ENCODE measurements at places on chromosomes 11 and 22. TPM values are rescaled to one million over a fixed set of nuclear protein-coding genes. Genes with fewer than 3 reads are reported as not detected.

DNA sequence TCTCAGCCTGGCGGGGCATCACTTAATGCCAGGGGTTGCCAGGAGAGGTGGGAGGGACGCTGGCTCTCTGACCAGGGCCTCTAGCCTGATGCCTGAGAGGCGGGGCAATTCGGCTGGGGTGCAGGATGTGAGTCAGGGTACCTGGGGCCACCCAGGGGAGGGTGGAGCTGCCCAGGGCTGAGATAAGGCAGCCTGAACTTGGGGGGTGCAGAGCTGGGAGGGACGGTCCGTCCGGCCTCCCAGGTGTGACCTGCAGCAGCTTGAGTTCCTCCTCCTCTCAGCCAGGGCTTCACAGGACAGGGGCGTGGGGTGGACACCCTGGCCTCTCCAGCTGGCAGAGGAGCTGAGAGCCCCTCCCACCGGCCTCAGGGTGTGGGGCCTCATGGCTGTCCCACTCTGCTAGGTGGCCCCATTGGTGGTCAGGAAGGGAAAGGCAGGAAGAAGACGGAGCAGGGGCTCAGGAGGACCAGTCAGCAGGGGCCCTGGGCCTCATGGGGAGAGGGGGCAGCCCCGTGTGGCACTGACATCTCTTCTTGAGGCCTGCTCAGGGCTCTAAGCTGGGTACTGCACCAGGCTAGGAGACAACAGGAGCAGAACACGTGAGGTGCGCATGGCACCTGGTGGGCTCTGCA is 942 bp upstream of the RPS6KA4 start:
- H3K27me3 ChIP-seq = peaks cover 10% of the 10 kb centered on the region
- peaks cover 20% of the 10 kb centered on the region for H3K4me1 ChIP-seq
- DNase-seq = no peak
- H3K4me3 ChIP-seq = no peak overlapping the region

CDC42EP1 gene
- 51.2 TPM for total RNA-seq

DNA sequence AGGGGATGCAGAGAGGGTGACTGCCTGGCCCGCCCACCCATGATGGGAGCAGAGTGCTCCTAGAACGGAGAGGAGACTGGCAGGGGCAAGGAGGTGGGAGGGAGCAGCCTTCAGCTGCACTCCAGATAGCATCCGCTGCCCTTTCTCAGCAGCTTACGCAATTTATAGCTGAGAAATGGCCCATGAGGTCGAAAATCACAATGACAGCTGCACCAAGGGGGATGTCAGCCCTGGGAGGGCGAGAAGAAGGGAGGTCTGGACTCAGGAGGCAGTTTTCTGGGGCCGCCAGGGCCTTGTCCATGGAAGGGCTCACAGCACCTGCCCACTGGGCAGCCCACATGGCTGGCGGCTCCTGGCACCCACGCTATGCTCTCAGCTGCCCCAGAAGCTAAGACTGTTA is 17.6 kb upstream of the MOB2 start:
- no peak for DNase-seq
- H3K4me3 ChIP-seq = no peak overlapping the region
- no peak overlapping the region for H3K27ac ChIP-seq

GRCh38 chr11:131875611-131876010 is 505.2 kb downstream of the NTM start:
- H3K4me3 ChIP-seq = no peak overlapping the region
- no peak for DNase-seq
- peaks cover 2% of the 10 kb centered on the region for H3K27me3 ChIP-seq
- H3K27ac ChIP-seq = no peak overlapping the region
- no peaks in the 10 kb centered on the region for H3K36me3 ChIP-seq

CLMP gene
- total RNA-seq = 5.5 TPM

OR2AG1 gene
- total RNA-seq = not detected

TSPAN18 gene
- total RNA-seq = 717 TPM

- H3K27me3 ChIP-seq = peaks cover 4% of the 10 kb centered on the region
- no peak for DNase-seq
- no peaks in the 10 kb centered on the region for H3K36me3 ChIP-seq
- no peak overlapping the region for H3K4me3 ChIP-seq
- H3K27ac ChIP-seq = no peak overlapping the region
Observed at GRCh38 chr22:48700566-48701295, 1126.9 kb downstream of the BRD1 start.

DNA sequence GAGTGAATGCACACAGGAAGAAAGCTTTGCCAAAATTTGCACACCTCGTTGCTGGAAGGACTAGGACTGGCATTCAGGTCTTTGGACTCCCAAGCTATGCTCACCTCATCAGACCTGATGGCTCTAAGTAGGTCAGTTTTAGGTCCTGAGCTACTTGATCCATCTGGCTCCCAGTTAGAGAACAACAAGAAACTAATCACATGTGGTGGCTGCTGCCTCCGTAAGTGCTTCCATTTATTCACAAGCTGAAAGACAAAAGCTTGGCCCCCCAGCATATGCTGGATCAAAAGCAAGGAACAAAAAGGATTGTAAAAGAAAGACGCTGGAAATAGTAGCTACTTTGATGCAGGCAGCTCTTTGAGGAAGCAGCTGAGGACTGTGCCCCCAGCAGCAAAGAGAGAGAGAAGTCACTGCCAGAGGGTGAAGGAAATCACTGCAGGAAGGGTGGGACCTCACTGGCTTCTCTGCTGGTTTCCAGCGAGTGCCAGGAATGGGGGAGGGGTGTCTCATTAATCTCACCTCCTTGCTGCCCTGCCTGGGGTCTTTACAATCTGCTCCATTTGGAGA is 268.9 kb downstream of the KIRREL3 start:
- H3K27me3 ChIP-seq = peaks cover 4% of the 10 kb centered on the region
- no peak for DNase-seq
- H3K4me3 ChIP-seq = no peak overlapping the region

- H3K4me3 ChIP-seq = peak overlapping the region; percentile 72
- no peak for DNase-seq
- H3K27me3 ChIP-seq = peaks cover 24% of the 10 kb centered on the region
- peaks cover 22% of the 10 kb centered on the region for H3K36me3 ChIP-seq
Observed at GRCh38 chr11:67436459-67437081, 912 bp downstream of the PTPRCAP start.

OMP gene
- total RNA-seq = not detected

- no peak for DNase-seq
- H3K4me3 ChIP-seq = no peak overlapping the region
- H3K4me1 ChIP-seq = peaks cover 13% of the 10 kb centered on the region
- H3K27ac ChIP-seq = peak overlapping the region; percentile 67
- H3K36me3 ChIP-seq = peaks cover 5% of the 10 kb centered on the region
Observed at GRCh38 chr11:9726321-9727022, 62.6 kb downstream of the SWAP70 start.

UPK3A gene
- total RNA-seq = not detected

GRCh38 chr22:37202001-37202555 is 10.2 kb downstream of the SSTR3 start:
- DNase-seq = no peak
- H3K27me3 ChIP-seq = peaks cover 4% of the 10 kb centered on the region
- H3K4me3 ChIP-seq = no peak overlapping the region
- H3K36me3 ChIP-seq = no peaks in the 10 kb centered on the region

DNA sequence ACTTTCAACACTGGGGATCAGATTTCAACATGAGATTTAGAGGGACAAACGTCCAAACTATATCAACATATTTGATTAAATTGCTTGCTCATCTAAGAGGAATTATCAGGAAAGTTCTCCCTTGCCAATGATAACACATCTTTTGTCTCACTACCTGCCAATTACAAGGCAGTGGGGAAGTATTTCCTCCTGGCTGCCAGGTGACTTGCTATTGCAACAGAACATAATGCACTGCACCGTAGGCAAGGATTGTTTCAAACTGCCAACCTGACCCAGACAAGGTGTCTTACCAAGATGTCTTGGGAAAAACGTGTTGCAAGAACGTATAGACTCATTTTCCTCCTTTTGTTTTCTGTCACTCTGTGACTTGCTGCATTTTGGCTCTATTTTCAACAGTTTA is 711.6 kb downstream of the METTL15 start:
- H3K27me3 ChIP-seq = no peaks in the 10 kb centered on the region
- no peak overlapping the region for H3K27ac ChIP-seq
- H3K36me3 ChIP-seq = no peaks in the 10 kb centered on the region
- no peak overlapping the region for H3K4me3 ChIP-seq
- no peaks in the 10 kb centered on the region for H3K4me1 ChIP-seq

KRTAP5-2 gene
- total RNA-seq = not detected

IFITM1 gene
- total RNA-seq = 23.4 TPM

- H3K27me3 ChIP-seq = peaks cover 6% of the 10 kb centered on the region
- H3K36me3 ChIP-seq = no peaks in the 10 kb centered on the region
- no peak overlapping the region for H3K27ac ChIP-seq
Observed at GRCh38 chr11:117313828-117314768, 2.0 kb downstream of the BACE1 start.

GDPD4 gene
- not detected for total RNA-seq

- peaks cover 13% of the 10 kb centered on the region for H3K27me3 ChIP-seq
- peaks cover 4% of the 10 kb centered on the region for H3K4me1 ChIP-seq
- H3K36me3 ChIP-seq = no peaks in the 10 kb centered on the region
- H3K4me3 ChIP-seq = no peak overlapping the region
- H3K27ac ChIP-seq = no peak overlapping the region
Observed at GRCh38 chr11:68996376-68997123, 15.8 kb upstream of the MRGPRD start.

DNA sequence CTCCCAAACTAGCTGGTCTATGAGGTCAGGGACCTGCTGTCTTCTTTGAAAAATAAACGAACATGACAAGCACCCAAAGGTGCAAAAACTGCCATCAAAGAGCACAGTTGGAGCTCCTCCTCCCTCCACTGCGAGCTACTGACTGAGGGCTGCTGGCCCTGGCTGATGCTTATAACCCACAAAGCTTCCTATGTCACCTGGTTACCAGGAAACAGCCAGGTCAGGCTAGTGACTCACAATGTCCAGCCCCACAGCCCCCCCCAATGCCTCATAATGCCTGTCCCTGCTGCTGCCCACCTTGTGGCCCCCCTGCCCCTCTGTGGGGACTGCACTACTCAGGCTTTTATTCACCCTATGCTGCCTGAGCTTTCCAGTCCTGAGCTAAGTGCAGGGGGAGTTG is at the start of gene DRICH1:
Gene DRICH1 (minus strand): TSS at position 144 of the 400 bp plus-strand sequence. CDS start 298 bp downstream, outside the sequence.
- no peak for DNase-seq
- no peaks in the 10 kb centered on the region for H3K36me3 ChIP-seq
- H3K27me3 ChIP-seq = peaks cover 2% of the 10 kb centered on the region
- no peaks in the 10 kb centered on the region for H3K4me1 ChIP-seq
- no peak within 1 kb of the TSS for H3K4me3 ChIP-seq

- no peak overlapping the region for H3K27ac ChIP-seq
- no peaks in the 10 kb centered on the region for H3K4me1 ChIP-seq
- H3K4me3 ChIP-seq = no peak overlapping the region
- H3K27me3 ChIP-seq = peaks cover 5% of the 10 kb centered on the region
- DNase-seq = no peak
Observed at GRCh38 chr11:56782167-56782847, 33.8 kb upstream of the OR9G4 start.

HPX gene
- total RNA-seq = 1.4 TPM

MMP11 gene
- 3.4 TPM for total RNA-seq

- peaks cover 9% of the 10 kb centered on the region for H3K4me1 ChIP-seq
- no peak overlapping the region for H3K4me3 ChIP-seq
- no peaks in the 10 kb centered on the region for H3K36me3 ChIP-seq
- H3K27me3 ChIP-seq = peaks cover 7% of the 10 kb centered on the region
- H3K27ac ChIP-seq = no peak overlapping the region
Observed at GRCh38 chr11:134014511-134014910, 54.4 kb upstream of the JAM3 start.

Measured in endothelial cell (in vitro differentiated cells).